Kidney (tissue), 22 donors: ENCODE measurements at places on chromosomes 1 and 21. TPM values are rescaled to one million over a fixed set of nuclear protein-coding genes. Genes with fewer than 3 reads are reported as not detected.

LIPI gene
- polyA plus RNA-seq: not detected

CELA2A gene
- not detected for polyA plus RNA-seq

TSACC gene
- polyA plus RNA-seq: 1.1 TPM

WNT9A gene
- polyA plus RNA-seq: 0.58 TPM

PPIE gene
- 52.0 TPM for polyA plus RNA-seq

F5 gene
- polyA plus RNA-seq: 5.1 TPM

FMO5 gene
- polyA plus RNA-seq: 12.3 TPM

IGSF3 gene
- polyA plus RNA-seq: 12.0 TPM

ALPL gene
- 133 TPM for polyA plus RNA-seq

HSD17B7 gene
- polyA plus RNA-seq: 12.8 TPM

TAS1R1 gene
- polyA plus RNA-seq: not detected

OR14K1 gene
- polyA plus RNA-seq: not detected

SPATA6 gene
- polyA plus RNA-seq: 5.6 TPM

- no peak for DNase-seq
Observed at GRCh38 chr1:37949524-37950152, 2.8 kb upstream of the INPP5B start.

GRCh38 chr21:42721341-42721824 lies 68.0 kb downstream of the PDE9A start:
- DNase-seq: no peak

DNA sequence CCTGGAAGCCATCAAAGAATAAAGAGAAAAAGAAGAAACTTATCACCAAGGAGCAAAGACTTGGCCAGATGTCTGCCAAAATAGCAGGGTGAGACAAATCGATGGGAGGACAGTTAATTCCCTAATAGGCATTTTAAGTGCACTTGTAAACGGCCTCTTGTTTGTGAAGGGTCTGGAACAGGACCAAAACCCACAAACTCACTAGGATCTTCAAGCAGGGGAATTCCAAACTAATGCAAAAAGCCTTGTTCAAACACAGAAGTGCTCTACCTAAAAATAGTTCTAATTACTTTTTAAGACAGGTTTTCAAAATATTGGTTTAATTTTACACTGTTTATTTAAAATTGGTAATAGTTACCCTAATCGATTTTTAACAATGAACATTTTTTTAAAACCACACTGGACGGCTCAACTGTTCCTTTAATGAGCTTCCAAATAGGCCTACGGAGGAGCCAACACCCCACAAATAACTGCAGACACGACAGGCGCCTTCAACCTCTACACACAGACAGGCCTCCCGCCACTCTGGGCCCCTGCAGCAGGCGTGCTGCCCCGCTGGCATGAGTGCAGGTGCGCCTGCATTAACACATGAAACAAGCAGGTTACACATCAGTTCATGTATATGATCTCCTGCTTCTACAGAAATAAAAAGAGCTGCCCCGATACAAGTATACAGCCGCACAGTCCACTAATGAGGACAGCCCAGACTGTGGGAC lies 15.8 kb downstream of the UBE2G2 start:
- DNase-seq: no peak

- DNase-seq: no peak
Observed at GRCh38 chr1:26469558-26469957, 2.7 kb upstream of the HMGN2 start.

GRCh38 chr1:186206048-186206570 lies 168.9 kb downstream of the TPR start:
- DNase-seq: no peak

DNA sequence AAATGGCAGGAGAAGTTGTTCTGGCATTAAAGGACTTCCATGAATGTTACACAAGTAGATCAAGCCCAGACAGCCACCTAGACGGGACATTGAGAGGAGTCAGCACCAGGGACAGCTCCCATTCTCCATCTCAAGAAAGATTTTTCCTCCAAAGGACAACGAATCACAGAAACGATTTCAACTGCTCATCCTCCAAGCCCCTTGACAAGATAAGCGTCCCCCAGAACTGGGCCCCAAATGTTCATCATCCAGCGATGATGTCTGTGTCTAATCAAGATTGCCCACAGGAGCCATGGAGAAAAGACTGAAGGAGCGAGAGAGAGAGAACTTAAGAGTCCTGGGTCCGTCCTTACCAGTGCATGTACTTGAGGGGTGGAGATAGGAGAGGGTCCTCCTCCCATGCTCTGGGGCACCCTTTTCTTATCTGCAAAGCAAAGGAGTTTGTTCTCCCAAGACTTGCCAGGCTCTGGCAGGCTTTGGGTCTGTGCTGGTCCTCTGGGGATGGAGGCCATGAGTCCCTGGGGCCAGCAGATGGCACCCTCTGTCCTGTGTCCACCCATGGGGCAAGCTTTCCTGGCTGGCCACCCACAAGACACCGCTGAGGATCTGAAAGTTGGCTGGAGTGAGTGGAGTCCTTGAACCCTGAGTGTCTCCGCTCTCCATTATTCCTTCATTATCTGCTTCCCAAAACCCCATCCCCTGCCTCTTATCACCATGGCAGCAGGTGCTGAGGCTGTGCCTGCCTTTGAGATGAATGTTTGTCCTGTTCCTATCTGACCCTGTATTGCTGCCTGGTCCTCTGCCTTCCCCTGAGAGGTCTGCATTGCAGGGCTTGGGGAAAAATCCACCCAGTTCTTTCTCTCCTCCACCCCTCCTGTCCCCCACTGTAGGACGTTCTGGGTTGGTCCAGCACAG lies 164.6 kb downstream of the ACTL8 start:
- peak; percentile 82 for DNase-seq

GRCh38 chr21:21102896-21103295 lies 104.7 kb downstream of the NCAM2 start:
- no peak for DNase-seq

GRCh38 chr1:150076066-150076465 lies 8.5 kb downstream of the VPS45 start:
- DNase-seq: no peak

DNA sequence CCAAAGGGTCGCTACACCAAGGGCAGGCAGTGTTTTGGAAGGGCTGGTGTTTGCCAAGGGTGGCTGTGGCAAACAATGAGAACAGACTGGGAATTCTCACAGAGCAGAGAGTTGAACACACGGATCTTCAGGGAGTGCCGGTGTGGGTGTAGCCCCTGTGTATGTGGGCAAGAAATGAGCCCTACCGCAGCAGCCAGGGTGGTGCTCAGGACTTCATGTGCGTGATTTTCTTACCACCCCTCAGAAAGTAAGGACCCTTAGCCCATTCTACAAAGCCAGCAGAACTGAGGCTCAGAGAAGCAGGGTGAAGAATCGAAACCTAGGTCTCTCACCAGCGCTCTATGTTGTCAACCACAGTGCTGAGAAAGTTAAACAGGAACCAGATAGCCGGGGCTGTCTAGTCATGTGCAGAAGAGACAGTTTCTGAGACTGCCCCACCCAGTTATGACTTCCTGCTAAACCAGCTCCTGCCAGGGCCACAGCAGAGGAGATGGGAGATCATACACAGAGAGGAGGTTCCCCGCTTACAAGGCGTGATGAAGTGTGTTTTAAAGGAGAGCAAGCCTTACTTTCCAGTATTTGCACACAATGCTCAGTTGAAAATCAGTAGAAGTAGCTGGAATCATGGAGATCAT lies 21.9 kb upstream of the MORC3 start:
- no peak for DNase-seq

DNA sequence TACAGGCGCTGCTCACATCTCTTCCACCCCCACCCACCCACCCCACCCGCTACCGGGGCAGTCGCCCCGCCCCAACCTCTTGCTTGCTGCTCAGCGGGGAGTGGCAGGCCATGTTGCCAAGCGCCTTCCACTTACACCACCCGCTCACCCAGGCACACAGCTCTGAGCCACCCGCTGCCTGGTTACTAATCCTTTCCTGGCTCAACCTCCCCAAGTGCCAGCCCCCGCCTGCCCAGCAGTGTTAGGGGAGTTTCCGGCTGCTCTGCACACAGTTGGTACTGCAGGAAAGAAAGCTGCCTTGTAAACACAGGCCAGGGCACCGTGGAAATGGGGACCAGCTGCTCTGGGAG lies 56.2 kb downstream of the LACTBL1 start:
- DNase-seq: no peak

- DNase-seq: no peak
Observed at GRCh38 chr1:150444232-150444631, 43.0 kb upstream of the TARS2 start.

DNA sequence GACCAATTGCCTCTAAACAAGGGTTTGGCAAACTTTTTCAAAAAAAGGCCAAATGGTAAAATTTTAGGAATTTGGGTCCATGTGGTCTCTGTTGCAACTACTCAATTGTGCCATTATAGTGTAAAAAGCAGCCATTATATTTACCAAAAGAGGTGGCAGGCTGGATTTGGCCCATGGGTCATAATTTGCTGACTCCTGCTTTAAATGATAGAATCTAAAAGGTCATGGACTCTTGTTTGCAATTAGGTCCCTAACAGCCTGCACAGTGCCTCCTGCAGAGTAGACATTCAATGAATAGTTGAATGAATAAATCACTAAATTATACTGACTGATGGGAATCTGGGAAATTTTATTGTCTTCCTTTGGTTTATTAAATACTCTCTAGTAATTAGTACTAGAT lies 6.2 kb downstream of the BECN2 start:
- DNase-seq: no peak

- DNase-seq: no peak
Observed at GRCh38 chr1:176789571-176790090, 326.7 kb downstream of the PAPPA2 start.

GRCh38 chr21:38798481-38798882 lies 7.2 kb upstream of the ETS2 start:
- no peak for DNase-seq

GRCh38 chr1:67020304-67020703 lies 33.6 kb downstream of the SLC35D1 start:
- DNase-seq: no peak

DNA sequence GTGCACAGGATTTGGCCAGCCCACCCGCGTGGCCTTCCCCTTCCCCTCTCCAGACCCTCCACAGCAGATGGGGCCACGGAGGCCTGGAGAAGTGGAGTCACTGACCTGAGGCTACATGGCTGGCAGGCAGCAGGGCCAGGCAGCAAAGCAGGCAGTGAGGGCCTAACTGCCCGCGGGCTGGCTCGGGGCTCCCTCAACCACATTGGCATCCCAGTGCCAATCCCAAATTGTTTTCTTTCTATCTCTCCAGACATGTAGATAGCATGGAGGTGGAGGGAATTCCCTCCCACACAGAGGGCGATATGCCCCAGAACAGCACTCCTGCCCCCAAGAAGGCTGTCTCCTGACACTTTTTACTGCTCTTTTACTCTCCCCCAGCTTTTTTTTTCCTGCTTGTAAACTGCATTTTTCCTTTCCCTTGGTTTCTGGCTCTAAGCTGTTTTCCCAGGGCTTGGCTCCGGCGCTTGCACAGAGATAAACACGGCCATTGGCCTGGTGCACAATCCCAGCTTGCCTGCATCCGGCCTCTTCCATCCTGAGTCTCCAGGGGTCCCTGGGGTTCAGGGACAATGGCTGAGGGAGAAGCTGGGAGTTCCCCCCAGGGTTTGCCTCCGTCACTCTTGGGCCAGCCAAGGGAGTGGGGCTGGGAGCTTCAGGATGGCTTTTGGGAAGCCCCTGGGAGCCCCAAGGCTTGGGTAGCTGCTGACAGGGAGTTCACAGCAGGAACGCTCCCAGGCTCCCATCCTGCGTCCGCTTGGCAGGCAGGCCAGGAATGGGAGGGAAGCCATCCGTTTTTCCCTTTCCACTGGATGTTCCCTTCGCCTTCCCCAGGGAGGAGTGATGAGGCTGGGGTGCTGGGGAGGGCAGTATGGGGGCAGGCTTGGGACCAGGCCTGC lies 7.0 kb downstream of the EPHX1 start:
- peak; percentile 68 for DNase-seq

DNA sequence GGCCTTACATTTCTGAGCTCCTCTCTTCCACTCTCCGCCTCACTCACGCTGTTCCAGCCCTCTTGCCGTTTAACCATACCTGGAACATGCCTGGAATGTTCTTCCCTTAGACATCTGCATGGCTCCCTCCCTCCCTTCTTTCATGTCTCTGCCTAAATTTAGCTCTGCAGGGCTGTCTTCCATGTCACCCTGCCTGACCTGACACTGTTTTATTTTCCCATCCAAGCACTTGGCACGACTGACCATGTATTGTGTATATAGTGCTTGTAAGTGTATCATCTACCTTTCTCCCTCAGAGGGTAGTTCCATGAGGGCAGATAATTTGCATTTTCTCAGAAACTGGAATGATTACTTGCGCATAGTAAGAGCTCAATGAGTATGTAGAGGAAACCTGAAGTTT lies 47.3 kb downstream of the ST6GALNAC3 start:
- no peak for DNase-seq

DNA sequence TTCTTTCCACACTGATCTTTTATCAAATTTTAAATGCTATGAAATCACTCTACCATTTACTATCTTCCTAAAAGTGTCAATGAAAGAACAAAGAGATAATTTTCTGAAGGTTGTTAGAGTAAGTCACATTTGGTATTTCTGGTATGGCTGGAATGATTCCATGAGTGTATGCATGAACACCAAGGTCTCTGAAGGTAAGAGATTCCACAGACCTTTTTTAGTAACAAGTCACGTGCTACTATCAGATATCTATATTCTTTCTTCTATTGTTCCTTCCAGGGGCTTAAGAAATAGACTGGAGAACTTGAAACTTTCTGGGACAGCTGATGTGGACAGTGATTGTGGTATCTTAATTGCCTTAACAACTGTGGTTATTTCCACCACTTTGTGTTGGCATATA lies 265.0 kb downstream of the SDCCAG8 start:
- no peak for DNase-seq

- DNase-seq: no peak
Observed at GRCh38 chr1:204834752-204835151, 35.9 kb upstream of the NFASC start.

DNA sequence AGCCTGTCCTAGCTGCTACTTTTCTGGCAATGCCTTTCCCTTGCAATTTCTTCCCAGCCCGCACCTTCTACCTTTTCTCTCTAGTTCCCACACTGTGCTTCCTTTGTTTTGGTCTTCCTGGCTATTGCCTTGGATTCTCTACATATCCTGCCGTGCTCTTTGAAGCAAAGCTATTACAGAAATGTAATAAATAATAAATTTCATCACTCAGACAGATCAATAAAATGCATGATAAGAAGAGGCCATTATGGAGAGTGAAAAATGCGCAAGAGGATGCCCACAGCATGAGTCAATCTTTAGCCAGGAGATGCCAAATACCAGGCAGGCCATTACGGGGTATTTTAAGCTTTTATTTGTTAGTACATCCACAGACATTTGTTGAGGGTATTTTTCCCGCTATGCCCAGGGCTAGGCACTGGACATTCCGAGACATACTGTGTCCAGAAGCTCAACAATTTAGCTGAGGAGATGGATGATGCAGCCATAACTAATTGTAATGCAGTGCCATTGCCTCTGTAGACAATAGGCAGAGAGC lies 163.6 kb downstream of the ST6GALNAC3 start:
- no peak for DNase-seq
